Foreskin keratinocyte (primary cell): ENCODE measurements at places on chromosomes 16 and 17.

- no peak for DNase-seq
These were observed at the start of gene C17orf114 for GRCh38 chr17:4802228-4802627. Gene C17orf114 (minus strand): TSS chr17:4802328.

GRCh38 chr17:45768000-45768399 lies 16.1 kb upstream of the CRHR1 start:
- DNase-seq = no peak

DNA sequence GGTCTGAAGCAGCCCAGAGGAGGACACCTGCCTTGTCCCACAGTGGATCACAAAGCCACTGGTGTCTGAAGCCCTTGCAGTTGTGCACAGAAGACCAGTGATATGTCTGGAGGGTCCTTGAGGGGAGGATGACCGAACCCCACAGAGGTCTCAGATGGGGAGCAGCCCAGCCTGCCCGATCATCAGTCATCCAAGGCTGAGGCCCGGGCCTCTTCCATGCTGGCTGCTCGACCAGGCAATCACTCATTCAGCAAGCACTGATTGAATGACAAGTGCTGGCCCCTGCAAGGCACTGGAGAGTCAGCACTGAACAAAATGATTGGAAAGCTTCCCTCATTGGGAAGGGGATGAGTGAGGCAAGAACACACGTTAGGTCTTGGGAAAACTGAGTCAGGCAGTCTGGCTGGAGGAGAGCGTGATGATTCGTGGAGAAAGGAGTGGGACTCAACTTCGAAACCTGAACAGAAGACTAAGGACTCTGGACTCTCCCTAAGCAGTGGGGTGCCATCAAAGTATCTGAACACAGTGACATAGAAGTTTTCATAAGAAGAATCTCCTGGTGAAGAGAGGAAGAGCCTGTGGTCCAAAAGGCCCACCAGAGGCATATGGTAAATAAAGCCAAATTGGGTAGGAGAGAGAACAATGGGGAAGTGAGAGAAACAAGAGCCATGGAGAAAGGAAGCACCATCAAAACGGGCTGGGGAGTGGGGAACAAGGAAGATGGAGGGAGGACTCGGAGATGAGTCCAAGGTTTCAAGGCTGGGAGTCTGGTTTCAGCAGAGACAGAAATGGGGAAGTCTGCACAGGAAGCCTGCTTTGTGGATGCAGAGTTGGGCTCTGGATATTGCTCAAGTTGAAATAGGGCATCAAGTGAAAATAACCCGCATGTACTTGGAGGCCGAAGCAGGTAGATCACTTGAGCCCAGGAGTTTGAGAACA lies 10.2 kb downstream of the PIK3R5 start:
- DNase-seq = no peak

DNA sequence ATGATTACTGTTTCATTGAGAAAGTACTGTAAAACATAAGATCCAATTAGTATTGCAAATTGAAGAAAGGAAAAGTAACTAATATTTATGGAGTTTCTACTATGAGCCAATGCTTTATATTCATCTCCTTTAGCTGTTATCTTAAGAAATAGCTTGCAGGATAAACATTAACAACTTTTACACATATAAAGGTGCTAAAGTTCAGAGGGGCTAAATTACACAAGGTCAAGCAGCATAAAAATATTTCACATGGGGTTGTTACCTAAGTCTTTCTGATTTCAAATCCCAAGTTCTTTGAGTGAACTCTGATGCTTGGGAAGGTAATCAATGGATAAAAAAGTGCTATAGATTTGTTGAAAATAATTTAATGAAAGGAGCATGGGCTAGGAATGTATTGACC lies 765.5 kb downstream of the CDH8 start:
- no peak for DNase-seq

- no peak for DNase-seq
These were observed 5.3 kb downstream of the RNF166 start for GRCh38 chr16:88700636-88701482.

- DNase-seq = no peak
These were observed 209.6 kb upstream of the NLRP1 start for GRCh38 chr17:5793899-5794298.

- DNase-seq = no peak
These were observed 67.9 kb downstream of the RAI1 start for GRCh38 chr17:17749025-17749772.

GRCh38 chr16:7083096-7083495 lies 249.5 kb upstream of the RBFOX1 start:
- DNase-seq = no peak

- DNase-seq = no peak
These were observed 392.2 kb downstream of the CPPED1 start for GRCh38 chr16:12411516-12411915.
